ENCODE measurements at places on chromosomes 11 and 22.

DNA sequence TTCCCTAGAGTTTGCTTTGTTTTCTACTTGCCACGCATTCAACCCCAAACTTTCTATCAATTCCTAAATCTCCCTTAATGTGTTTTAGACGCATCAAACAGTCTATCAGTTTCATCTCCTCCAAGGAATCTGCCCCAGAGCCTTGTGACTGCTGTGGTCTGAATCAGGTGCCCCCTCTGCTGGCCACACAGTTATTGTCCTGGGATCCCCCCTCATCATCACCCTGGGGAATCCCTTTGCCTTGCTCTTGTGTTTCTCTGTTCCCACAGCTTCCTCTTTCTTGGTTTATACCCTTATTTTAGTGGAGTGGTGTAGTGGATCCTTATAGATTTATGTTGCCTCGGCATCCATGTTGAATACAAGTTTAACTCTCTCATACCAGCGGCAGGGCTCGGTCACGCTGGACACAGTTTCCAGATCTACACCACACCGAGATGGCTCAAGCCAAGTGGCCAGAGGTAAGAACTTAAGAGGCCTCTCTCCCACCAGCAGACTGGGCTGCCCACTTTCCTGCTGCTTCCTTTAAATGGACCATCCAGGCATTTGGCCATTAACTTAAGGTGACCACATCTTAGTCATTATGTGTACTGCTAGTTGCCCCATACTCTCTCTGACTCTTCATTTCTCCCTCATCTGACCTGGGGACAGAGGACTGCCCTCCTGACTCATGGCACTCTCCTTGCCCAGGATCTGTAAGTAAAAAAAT is 8.2 kb downstream of the UPB1 start:
- peak; percentile 32 for DNase-seq

DNA sequence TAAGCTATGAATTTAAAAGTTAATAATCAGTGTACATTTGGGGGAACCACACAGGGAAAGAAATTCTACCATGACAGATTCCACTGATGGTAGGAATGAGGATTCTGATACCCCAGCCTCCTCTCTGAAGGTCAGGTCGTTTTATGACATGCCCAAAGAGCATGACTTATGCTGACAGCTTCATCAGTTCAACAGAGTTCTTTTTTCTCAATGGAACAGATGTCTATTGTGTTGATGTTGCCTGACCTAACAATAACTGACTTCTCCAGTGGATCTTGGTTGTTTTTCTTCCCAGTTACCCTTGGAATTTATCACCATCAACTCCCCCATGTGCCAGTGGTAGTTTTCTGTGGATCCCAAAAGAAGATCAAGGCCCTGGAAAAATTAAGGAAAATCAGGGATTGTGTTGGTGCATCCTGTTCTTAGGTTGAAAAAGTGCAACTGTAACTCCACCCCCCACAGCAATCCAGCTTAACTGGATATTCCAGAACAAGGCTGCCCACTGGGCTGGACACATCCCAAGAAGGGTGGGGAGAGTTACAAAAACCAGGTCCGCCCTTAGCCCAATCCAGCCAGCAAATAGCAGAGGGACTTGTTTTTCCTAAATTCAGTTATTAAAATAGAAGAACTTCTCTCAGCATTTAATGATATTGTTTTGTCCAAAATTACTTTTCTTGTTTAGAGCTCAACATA is 31.5 kb upstream of the CAT start:
- no peak for DNase-seq

GRCh38 chr22:24146791-24147353 is 34.4 kb upstream of the SUSD2 start:
- no peak for DNase-seq

- DNase-seq, result no peak
Measured at GRCh38 chr11:126654886-126655806, 299.7 kb downstream of the ST3GAL4 start.

DNA sequence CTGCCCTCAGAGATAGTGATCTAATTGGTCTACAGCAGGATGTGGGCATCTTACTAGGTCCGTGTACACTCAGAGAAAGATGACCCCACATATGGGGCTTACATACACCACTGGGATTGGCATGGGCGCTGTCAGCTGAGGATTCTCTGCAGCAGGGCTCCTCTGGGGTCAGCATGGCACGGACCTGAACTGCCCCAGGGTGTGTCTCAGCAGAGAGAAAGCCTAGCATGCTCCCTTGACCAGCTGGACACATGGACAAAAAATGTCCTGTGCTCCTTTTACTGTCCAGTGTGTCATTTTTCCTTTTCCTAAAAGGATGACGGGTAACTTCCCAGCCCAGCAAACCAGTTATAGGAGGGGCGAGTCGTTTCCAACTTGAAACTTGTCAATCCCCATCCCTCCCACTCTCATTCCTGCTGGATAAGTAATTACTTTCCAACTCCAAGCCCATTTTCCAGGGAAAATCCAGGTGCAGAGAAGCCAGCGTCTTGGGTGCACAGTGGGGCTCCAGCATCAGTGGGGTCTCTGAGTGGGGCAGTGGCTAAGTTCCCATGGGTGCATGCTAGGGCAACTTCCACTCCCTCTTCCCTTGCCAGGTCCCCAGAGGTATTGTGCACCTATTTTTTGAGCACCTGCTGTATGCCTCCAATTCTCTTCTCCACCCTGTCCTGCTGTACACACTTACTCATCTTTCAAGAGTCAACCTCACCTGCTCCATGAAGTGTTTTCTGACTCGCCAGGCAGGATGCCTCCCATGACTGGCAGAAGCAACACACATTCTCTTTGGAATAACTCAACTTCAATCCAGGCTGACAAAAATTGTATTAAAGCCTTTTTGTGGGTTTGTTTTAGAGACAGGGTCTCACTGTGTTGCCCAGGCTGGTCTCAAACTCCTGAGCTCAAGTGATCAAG is 5.0 kb downstream of the VSTM5 start:
- no peak for DNase-seq

DNA sequence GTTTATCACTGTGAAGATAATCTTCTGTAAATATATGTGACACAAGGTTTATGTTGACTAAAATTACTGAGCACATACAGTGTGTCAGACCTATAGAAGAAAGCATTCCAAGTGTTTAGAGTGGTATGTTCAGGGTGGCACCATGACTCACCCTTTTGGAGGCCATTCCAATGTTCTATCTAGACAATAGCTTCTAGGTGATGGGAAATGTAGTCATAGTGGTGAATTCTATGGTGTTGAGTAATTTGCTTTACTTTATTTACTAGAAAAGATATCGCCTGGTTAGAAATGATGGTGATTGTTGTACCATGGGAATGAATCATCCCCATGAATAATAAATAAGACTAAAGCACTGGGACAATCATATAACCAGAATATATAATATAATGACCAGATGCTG is 72.9 kb upstream of the OR4C15 start:
- DNase-seq, result no peak

GRCh38 chr22:29331658-29332300 is 16.3 kb upstream of the RASL10A start:
- DNase-seq, result no peak

DNA sequence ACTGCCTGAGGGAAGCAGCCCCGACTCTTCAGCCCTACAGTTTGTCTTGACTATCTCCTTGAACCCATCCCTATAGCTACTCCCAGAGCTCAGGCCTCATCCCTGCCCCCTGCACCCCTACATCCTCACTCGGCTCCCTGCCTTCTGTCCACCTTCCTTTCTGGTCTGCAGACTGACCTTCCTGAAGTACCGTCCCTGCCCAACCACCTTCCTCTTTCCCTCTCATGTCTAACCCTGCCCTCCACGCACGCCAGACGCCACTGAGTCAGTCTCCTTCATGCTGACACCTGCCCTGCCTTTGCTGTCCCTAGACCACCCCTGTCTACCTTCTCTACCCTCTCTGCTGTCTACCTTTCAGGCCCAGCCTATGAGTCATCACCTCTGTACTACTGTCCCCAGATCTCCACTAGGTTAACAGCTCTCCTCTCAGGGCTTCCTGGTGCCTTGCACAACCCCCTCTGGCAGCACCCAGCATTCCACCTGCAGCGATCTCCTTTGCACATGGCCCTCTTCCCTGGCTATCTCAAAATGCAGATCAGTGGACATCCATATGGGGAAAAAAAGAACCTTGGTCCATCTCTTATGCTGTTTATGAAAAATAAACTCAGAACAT is 8.9 kb downstream of the KCTD21 start:
- no peak for DNase-seq

- DNase-seq, result no peak
Measured at GRCh38 chr11:9130297-9130696, 38.9 kb upstream of the SCUBE2 start.

DNA sequence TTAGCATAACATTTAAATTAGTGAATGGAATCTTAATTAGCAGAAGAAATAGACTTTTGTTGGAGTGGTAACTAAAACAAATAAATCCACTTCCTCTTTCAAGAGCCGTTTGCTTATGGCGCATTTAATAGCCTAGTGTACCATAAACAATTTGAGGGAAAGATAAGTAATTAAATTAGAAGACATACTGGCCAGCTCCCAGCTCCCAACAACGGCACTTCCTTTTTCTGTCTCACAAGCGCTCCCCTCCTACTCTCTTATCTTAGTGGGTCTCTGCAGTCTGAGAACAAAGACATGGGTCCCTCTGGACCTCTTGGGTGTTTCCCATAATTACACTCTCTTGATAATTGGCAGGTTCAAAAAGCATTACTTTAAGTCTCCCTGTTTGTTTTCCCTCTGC is 146.0 kb downstream of the OPCML start:
- no peak for DNase-seq

DNA sequence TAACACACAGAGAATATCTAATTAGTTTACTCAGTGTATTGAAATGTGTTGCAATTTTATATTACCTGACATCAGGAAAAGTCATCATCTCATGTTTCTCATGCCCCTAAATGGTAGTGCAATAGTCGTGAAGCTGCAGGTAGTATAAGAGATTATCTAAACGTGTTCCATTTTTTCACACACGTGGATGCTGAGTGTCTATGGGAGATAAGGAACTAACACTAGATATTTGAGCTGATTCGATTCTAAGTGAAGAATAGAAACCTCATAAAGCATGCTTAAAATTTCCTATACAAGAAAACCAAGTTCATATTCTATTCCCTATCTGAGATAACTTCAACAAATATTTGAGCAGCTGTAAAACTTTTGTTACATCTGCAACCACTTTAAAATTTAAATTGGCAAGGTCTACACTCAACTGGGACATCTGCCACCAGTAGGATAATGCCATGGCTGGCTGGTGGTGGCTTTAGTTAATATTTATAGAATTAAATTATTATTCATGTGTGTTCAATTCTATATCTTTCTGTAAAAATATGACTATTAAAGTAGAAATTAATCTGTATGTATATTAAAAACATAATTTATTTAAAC is 388.8 kb downstream of the LUZP2 start:
- no peak for DNase-seq

DNA sequence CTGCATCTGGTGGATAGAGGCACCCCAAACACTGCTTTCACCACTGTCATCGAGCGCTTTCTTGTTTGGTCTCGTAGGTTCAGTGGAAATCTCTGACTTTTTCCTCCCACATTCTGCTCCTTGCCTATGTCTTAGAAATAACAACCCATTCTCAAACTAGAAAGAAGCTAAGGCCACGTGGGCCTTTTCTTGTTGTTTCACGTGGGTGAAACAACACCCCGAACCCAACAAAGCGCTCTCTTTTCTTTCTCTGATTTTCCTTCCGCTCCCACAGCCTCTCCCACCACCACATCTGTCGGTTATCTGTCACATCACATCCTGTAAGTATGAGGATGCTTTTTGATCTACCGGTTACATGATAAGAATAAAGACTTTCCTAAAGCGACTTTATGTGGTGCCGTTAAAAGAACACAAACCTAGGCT is 77.1 kb downstream of the LINC01488 start:
- DNase-seq, result no peak

GRCh38 chr22:29629903-29630516 is 26.6 kb downstream of the NF2 start:
- DNase-seq, result no peak

DNA sequence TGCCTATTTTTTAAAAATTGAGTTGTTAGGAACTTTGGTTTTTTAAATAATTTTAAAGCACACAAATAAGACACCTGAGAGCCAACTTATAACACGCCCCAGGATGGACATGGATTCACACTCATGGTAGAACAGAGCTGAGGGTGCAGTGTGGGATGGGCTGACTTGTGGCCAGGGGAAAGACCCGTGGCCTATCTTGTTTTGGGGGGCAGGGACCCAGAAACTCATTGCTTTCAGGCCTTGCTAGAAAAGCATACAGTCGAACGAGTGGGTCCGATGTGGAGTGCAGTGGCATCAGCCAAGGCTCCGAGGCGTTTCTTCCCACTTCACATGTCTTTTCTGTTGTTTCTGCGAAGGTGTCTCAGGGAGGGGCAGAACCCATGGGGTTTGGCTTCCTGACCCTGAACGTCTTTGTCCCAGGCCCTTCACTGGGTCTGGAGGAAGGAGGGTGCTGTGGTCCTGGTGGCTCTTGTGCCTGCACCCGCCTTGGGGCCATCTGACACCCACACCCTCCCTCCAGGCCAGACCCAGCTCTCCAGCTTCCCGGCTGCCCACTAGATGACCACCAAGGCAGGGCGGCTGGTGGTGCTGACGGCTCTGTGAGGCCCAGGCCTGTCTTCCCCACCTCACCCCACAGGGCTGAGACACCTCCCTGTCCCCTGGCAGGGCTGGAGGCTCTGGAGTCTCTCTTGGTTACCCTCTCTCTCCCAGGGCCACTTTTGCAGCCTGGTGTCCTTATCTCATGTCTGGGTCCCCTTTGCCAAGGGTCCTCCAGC is 120.8 kb downstream of the KCNQ1 start:
- DNase-seq, result no peak

- no peak for DNase-seq
Measured at GRCh38 chr11:68956142-68956541, 24.6 kb downstream of the MRGPRD start.

- DNase-seq, result no peak
Measured at GRCh38 chr11:69066122-69067112, 17.7 kb downstream of the TPCN2 start.

DNA sequence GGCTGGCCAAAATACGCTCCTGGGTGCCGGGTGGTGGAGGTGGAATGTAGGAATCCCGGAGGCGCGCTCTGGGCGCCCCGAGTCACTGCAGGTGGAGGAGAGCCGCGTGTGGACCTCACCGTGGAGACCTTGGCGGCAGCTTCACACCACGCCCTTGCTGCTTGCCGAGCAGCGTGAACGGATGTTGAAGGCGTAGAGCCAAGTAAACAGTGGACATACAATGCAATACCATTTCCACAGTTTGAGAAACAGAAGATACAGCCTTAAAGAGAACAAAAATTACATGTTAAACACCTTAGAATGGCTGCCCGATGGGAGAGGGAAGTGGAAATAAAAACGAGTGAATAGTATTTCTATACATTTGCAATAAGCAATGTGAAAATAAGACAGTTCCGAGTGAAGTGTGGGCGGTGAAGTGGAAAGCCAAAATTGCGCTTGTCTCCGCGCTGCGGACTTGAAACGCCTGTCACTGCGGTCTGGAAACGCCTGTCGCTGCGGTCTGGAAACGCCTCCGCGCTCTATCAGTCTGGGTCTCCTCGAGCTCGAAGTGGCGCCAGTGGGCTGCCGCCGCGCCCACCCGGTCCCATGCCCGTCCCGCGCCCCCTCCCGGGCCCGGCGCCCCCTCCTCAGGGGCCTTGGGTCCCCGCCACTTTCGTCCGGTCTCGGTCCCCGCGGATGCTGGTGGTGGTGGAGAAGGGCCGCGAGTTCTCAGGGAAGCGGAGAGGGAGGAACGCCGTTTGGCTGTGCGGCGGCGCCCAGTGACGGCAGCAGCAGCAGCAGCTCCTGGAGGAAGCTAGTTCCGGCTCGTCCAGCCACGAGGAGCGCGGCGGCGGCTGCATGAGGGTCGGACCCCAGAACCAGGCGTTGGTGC is 1.6 kb downstream of the NCR3LG1 start:
- DNase-seq, result peak; percentile 22
